Activated B cell treated with CpG ODN at 0.5 μM for 24 hours (primary cell): ENCODE measurements at places on chromosomes 13 and 19. TPM values are rescaled to one million over a fixed set of nuclear protein-coding genes. Genes with fewer than 3 reads are reported as not detected.

Gene GAPDHS
- not detected in 2 replicates for total RNA-seq

Gene TSSK6
- 4.0 and 4.3 TPM in 2 replicates for total RNA-seq

Gene RYR1
- 4.1 and 5.1 TPM in 2 replicates for total RNA-seq

Gene ZNF556
- total RNA-seq = not detected in 2 replicates

Gene KRTDAP
- total RNA-seq = not detected in 2 replicates

Gene PLIN5
- 0.17 and 0.33 TPM in 2 replicates for total RNA-seq

Gene AMER2
- not detected in 2 replicates for total RNA-seq

Gene SHISA7
- total RNA-seq = not detected in 2 replicates

Gene CYP2S1
- not detected in 2 replicates for total RNA-seq

Gene ZNF99
- total RNA-seq = 0.07 and 0.10 TPM in 2 replicates

Gene ADPRHL1
- total RNA-seq = 0.84 and 0.93 TPM in 2 replicates

Gene MPND
- total RNA-seq = 25.2 and 29.8 TPM in 2 replicates

Gene FGF21
- total RNA-seq = not detected in 2 replicates

Gene NFKBIB
- total RNA-seq = 45.5 and 49.5 TPM in 2 replicates

Gene RFPL4A
- not detected in 2 replicates for total RNA-seq

Gene ERCC2
- 29.8 and 31.5 TPM in 2 replicates for total RNA-seq

Gene IGFL2
- not detected in 2 replicates for total RNA-seq

Gene TIMM13
- 63.9 and 65.3 TPM in 2 replicates for total RNA-seq
